Activated CD8-positive, alpha-beta T cell treated with anti-CD3 and anti-CD28 coated beads for 36 hours (primary cell): ENCODE measurements at places on chromosomes 11 and 22.

- DNase-seq: no peak
Measured at GRCh38 chr11:79226126-79226525, 214.7 kb downstream of the TENM4 start.

GRCh38 chr11:111796696-111797095 lies 30.5 kb upstream of the PPP2R1B start:
- DNase-seq: no peak

DNA sequence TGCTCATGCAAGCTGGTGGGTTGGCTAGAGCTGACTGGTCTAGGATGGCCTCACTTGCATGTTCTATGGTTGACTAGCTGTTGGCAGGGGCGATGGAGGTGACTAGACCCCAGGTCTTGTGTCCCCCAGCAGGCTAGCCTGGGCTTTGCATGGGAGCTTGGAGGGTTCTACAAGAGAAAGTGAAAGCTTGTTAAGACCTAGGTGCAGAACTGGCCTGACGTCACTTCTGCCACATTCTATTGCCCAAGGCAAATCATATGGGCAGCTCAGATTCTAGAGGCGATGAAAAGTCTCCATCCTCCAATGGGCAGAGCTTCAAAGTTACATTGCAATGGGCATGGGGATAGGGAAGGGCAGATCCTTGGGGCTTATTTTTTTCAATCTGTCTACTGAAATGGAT lies 170.9 kb downstream of the MIAT start:
- peak; percentile 6 for DNase-seq

DNA sequence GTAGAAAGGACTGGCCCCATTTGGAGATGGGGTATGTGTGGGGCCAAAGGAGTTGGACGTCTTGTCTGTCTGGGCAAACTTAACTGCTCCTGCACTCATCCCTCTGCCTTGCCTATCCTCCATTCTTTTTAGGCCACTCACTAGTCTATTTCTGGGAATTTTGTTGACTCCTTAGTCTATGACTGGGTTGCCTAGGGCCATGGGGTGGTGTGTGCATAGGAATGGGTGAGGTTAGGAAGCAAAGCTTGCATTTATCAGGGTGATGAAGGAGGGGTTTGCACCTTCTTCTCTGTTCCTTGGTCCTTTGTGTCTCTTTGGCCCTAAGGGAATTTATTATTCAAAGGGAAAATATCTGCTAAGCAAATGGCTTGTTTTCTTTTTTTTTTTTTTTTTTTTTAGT lies 80.9 kb upstream of the OR9Q1 start:
- no peak for DNase-seq

DNA sequence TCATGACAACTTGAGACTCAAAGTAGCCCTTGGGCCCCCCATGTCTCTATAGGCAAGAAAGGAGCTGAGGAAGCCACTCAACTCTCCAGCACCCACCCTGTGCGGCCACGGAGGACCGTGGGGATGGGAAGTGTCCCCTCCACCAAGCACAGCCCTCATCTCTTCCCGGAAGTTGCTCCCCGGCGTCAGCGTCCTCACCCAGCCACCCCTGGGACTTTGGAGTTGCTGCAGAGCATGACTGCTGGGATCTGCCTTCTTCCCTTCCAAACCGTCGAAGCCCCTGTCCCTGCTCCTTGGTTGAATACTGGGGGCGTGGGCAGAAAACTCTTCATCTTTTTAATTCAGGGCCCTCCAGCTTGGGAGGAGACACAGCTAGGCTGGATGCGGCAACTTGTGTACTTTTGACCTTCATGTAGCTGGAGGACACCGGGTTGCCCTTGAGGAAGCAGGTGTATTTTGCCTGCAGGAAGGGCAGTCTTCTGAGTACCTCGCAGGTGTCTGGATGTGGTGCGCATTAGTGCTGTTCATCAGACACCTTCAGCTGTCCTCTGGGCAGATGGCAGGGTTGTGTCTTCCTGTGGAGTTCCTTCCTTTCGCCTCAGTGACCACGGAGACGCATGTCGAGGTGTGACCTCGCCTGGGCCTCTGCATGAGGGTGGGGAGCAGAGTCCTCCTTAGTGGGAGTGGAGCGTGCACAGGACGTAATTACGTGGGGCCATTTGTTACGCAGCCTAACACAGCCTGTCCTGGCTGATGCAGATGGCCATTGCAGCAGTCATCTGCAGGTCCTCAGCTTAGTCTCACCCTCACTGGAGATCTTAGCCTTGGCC lies 12.2 kb upstream of the IFITM3 start:
- DNase-seq: no peak

DNA sequence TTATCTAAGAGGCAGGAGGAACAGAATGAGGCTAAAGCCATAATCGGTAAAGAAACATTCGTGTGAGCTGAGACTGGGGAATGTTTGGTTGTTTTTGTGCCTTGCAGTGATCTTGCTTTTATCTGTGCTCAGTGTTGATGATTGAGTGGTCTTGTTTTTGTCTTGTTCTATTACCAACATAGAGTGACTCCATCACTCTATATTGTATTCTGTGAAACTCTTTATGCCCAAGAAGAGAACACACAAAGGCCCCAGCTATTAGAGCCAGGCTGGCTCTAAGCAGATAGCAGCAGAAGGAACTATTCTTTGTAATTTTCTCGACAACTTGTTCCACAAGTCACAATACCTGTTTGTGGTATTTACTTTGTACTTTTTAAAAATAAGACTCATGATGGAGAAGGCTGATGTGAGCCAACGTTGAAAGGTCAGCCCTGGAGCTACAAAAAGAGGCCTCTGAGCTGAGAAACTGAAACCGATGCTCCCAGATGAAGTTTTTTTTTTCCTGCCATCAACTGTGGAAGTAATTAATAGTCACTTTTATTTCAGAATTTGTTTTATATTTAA lies 68.4 kb downstream of the LARGE1 start:
- no peak for DNase-seq

DNA sequence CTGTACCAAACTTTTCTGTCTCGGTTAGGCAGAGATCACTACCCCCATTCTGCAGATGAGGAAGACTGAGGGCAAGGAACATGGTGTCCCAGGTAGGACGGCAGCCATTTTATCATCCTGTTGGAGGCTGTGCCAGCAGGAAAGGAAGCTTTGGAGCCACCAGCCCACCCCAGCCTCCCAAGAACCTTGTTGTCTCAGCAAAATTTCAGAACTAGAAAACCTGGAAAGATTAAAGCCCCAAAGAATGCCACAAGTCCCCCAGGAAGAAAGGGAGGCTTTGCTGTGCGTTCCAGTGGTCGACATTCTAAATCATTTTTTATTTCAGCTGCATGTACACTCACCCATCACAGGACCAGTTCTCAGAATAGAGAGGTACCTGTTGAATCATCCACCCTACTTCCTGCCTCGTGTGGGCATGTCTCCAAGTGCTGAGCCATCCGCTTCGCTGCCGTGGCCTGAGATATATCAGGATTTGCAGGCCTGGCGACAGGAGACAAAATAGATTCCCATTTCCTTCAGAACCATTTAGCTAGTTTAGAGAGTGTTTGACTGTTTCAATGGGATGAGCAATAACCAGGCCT lies 13.0 kb upstream of the EIF3D start:
- peak; percentile 74 for DNase-seq

- DNase-seq: no peak
Measured at GRCh38 chr22:17698948-17699347, 60.4 kb downstream of the BCL2L13 start.

DNA sequence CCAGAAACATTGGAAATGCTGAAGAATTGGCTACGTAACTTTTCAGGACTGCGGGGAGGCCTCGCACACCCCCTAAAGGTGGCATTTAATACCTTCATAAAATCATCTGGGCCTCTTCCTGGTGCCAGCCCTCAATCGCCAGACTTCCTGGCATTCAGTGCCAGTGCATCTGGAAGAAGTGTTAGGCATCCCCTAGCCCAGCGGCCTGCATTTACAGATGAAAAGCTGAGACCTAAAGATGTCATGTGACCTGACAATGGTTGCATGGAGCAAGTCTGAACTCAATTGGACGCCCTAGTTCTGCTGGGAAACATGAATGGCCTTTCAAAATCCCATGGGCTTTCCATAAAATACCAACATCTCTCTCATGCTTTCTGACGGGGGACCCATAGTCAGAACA lies 81.0 kb upstream of the TMEM45B start:
- DNase-seq: no peak

DNA sequence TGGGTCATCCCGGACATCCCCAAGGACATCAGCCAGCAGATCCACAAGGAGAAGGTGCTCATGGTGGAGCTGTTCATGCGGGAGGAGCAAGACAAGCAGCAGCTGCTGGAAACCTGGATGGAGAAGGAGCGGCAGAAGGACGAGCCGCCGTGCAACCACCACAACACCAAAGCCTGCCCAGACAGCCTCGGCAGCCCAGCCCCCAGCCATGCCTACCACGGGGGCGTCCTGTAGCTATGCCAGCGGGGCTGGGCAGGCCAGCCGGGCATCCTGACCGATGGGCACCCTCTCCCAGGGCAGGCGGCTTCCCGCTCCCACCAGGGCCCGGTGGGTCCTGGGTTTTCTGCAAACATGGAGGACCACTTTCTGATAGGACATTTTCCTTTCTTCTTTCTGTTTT lies 15.3 kb upstream of the FADD start:
- DNase-seq: no peak

- DNase-seq: no peak
Measured at GRCh38 chr11:6794639-6795038, 4.8 kb downstream of the OR6A2 start.

DNA sequence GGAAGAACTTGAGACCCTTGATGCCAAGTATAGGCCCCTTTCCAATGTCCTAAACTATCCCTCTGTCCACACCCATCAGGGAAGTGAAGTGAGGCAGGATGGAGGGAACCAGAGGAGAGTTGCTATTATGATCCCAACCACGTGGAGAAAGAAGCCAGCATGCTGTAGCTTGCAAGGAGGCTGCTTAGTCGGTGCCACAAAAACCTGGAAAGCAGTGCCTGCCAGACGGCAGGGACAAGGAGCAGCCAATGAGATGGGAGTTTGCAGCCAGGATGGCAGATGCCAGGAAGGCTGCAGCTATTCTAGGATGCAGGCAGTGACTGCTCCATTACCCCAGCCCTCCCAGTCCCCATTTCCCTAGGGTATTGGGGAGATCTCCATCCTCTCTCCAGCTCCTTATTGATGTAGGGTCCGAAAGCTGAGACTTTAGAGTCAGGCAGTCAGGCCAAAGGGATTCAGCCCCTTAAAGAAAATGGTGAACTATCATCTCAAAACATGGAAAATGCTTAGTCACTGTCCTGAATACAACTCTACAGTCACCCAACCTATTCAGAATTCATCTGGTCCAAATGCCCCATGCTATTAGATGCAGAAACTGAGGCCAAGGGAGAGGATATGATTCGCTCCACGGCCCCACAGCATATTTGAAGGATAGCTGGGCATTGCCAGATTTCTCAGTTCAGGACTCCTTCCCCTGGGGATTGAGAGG lies 18.4 kb upstream of the LRRC55 start:
- DNase-seq: no peak

DNA sequence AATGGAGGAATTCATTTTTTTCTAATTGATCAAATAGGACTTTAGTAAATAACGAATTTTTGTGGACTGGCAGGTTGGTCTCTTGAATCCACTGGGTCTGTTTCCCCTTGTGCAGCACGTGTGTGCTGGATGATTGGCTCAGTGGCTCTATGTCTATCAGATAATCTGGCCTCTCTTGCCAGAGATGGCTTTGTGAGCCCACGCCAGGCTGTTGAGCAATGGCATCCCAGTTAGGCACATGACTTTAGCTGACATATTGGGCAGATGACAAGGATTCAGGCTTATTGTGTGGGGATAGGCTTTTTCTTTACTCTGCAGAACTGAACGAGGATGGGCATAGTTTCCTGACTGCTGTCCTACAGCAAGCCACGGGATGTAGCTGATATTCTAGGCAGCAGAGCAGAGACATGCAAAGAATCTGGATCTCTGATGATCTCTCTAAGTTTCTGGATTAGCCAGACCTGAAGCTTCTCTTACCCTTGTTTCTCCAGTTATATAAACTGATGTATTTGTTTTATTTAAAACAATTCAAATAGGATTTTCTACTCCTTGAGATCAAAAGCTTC lies 144.9 kb downstream of the ARHGAP42 start:
- no peak for DNase-seq

DNA sequence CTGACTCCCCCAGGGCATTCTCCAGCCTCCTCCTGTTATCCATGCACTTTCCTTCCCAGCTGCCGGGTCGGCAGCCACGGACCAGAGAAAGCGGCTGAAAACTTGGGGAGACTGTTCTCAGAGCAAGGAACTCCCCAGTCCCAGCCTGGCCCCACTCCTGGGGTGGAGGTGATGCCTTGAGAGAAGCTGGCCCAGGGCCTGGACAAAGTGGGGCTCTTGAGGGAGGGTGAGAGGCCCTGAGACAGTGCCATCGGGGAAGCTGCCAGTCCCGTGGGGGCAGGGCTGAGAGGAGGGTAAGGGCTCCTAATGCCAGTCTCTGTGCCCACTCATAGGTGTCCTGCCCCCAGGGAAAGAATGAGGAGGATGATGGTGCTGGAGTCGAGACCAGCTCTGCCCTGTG lies 53.8 kb downstream of the FLRT1 start:
- DNase-seq: no peak

DNA sequence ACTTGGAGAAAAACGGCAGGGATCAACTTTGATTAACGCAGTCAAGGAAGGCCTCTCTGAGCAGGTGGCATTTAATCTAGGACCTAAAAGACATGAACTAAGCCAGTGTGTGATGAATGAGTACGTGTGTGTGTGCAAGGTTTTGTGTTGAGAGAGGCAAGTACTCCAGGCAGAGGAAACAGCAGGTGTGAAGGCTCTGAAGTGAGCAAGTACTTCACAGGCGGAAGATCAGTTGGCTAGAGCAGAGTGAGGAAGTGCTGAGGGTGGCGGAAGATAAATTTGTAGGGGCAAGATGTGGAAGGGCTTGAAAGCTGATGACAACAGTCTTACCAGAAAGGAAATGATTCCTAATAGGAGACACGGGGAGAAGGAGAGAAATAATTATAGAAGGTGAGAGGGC lies 6.8 kb downstream of the APIP start:
- no peak for DNase-seq

DNA sequence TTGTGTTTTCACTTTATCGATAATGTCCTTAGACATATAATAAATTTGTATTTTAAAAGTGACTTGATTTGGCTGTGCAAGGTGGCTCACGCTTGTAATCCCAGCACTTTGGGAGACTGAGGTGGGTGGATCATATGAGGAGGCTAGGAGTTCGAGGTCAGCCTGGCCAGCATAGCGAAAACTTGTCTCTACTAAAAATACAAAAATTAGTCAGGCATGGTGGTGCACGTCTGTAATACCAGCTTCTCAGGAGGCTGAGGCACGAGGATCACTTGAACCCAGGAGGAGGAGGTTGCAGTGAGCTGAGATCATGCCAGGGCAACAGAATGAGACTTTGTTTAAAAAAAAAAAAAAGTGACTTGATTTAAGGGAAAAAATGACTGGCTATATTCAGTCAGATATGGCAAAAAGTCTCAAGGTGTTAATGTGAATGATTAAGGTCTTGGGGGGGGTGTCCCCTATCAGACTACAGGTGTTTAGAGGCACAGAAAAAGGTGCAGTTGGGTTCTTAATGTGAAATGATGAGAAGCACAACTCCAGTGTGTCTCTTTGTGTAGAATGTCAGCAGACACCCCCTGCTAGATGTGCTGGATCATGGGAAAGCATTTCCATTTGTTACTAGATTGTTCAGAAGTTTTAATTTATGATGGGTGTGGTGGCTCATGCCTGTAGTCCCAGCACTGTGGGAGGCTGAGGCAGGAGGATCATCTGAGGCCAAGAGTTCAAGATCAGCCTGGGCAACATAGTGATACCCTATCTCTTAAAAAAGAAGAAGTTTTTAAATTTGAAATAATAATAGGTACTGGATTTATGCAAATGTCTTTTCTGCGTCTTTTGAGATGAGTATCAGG lies 17.0 kb downstream of the NEAT1 start:
- DNase-seq: peak; percentile 35

- no peak for DNase-seq
Measured at GRCh38 chr11:119894916-119895315, 165.9 kb upstream of the NECTIN1 start.
